ENCODE measurements at places on chromosomes 11 and 22. TPM values are rescaled to one million over a fixed set of nuclear protein-coding genes. Genes with fewer than 3 reads are reported as not detected.

The FTH1 gene
- 6,320 TPM for total RNA-seq

The SYCE3 gene
- total RNA-seq: not detected

The SPA17 gene
- total RNA-seq: 3.9 TPM

The B3GAT1 gene
- total RNA-seq: not detected

The B4GAT1 gene
- total RNA-seq: 89.3 TPM
